Keratinocyte (primary cell): ENCODE measurements at places on chromosomes 5 and 9.

GRCh38 chr9:99406939-99407338, 184.9 kb downstream of the SEC61B start:
- no peak for DNase-seq

GRCh38 chr5:51452562-51452961, 69.3 kb downstream of the ISL1 start:
- no peak for DNase-seq

DNA sequence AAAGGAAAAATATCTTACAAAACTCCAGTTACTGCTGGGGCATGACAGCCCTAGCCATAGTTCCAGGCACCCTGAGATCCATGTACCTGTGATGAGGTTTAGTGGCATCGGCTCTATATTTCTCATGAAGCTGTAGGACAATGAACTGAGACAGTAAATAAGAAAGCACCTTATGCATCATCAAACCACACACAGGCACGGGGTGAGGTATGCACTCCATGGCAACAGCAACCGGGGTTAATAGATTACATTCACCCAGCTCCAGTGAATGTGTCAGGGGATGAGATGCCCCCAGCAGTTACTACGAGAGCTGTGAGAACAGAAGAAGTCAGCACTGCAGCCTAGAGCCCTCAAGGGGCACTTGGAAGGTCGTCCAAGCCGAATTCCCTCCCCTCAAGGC, 162.0 kb upstream of the S1PR3 start:
- DNase-seq: no peak

GRCh38 chr9:14912859-14913258, 2.6 kb upstream of the FREM1 start:
- DNase-seq: no peak

DNA sequence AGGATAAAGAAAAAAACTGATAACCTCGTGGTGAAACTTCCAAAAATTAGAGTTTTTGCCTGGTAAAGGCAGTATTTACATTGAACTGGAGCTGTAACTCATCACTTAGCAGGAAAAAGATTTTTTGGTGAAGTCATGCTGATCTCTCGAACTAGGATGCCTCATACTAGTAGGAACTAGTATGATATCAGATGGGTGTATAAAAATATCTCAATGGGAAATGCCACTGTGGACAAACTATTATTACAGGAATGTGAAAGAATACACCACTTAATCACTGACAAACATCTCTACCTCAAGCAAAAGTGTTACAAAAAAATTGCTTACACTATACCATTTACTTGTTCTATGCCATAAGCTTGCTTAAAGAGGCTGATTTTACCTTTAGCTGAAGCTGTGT, 28.4 kb downstream of the RFX3 start:
- DNase-seq: no peak

DNA sequence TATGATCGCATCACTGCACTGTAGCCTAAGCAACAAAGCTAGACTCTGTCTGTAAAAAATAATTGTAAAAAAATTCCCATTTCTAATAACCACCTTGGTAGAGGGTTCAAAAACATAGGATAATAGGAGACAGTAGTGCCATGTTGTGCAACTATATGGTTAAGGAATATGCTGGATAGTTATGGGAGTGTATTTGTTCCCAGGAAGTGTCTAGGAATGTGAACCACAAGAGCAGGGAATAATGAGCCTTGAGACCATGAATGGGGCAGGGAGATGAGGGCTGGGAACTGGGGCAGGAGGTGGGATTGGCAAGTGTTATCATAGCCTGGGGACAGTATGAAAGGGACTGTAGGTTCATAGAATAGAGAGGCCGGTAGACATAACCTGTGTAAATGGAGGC, 50.4 kb downstream of the RUSC2 start:
- no peak for DNase-seq

DNA sequence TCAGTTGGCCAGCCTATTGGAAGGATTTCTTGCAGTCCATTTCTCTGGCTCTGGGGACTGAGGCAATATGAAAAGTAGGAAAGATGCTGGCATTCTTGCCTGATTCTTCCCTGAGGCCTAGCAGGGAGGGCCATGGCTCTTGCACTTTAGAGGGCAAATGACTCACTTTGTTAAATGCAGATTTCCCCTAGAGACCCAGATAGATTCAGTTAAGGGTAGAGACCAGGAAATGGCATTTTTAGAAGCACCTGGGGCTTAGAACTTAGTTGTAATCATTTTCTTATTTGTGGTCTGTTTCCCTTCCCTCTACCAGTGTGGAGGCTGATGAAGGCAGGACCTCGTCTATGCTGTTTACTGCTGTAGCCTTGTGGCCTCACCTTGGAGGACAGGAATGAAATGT, 112.8 kb upstream of the NR3C1 start:
- no peak for DNase-seq

- no peak for DNase-seq
Measured at GRCh38 chr9:19496321-19497050, 87.7 kb downstream of the ACER2 start.

DNA sequence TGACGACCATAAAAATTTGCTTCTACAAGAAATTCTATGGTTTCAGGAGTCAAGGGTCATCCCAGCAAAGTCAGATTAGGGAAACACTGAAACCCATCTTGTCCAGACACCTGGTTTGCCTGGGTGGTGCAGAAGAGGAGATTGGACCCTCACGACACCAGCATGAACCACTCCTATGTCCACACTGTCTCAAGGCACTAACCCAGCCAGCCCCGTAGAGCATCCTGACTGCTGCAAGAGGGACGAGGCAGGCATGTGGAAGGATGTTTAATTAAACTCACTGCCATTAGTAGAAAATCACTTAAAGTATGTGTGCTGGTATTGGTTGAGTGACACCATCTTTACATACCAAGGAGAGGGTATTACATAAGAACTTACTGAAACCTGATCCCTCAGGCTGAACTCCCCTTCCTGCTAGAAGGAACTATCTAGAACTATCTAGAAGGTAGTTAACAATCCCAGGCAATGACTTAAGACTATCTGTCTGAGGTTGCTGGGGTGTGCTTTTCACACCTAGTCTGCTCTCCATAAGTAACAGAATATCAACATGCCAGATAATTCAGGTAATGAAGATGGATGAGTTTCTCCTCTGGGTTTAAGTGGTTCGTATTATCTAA, 93.6 kb downstream of the SEMA6A start:
- no peak for DNase-seq

DNA sequence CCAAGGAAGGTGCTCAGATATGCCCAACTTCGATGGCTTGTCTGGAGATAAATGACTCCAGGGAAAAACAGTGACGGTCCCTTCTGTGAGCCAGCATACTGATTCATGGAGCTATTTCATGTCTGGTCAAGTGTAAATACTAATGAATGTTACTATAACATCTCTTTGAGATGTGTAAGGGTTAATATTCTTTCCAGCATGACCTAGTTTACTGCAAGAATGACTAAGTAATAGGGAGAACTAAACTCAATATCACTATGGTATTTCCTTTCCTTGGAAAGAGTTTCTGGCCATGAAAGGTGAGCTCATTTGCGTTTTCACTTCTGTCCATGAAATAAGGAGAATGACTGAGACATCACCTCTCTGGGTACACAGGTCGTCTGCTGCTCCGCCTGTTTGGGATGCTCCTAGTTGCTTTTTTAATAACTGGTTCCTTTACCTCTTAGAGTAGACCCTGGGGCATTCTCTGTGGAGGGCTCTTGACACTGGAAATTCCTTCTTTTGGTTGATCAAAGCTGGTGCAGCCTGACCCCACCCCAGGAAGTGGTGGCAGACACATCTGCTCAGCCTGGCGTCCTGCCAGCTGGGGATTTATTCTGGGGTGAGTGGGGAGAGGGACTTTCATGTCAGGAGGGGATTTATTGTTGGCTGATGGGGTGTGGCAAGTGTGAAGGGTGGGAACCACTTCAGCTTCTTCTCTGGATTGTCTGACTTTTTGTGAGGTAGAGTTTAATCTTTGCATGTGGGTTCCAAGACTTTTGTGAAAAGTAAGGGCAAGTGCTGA, 250.0 kb upstream of the MPDZ start:
- peak; percentile 33 for DNase-seq

DNA sequence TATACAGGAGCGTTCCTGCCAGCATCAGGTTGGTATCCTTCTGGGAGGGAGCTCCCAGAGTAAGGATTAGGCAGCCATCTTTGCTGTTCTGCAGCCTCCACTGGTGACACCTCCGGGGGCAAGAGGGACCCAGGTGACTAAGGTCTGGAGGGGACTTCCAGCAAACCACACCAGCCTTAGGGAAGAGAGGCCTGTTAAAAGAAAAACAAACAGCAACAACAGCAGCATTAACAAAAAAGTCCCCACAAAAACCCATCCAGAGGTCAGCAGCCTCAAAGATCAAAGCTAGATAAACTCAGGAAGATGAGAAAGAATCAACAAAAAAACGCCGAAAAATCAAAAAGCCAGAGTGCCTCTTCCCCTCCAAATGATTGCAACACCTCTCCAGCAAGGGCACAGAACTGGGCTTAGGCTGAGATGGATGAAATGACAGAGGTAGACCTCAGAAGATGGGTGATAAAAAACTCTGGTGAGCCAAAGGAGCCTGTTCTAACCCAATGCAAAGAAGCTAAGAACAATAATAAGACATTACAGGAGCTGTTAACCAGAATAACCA, 388.2 kb downstream of the SPATA31D1 start:
- DNase-seq: no peak

GRCh38 chr9:70579686-70580085, 165.2 kb upstream of the KLF9 start:
- DNase-seq: no peak

DNA sequence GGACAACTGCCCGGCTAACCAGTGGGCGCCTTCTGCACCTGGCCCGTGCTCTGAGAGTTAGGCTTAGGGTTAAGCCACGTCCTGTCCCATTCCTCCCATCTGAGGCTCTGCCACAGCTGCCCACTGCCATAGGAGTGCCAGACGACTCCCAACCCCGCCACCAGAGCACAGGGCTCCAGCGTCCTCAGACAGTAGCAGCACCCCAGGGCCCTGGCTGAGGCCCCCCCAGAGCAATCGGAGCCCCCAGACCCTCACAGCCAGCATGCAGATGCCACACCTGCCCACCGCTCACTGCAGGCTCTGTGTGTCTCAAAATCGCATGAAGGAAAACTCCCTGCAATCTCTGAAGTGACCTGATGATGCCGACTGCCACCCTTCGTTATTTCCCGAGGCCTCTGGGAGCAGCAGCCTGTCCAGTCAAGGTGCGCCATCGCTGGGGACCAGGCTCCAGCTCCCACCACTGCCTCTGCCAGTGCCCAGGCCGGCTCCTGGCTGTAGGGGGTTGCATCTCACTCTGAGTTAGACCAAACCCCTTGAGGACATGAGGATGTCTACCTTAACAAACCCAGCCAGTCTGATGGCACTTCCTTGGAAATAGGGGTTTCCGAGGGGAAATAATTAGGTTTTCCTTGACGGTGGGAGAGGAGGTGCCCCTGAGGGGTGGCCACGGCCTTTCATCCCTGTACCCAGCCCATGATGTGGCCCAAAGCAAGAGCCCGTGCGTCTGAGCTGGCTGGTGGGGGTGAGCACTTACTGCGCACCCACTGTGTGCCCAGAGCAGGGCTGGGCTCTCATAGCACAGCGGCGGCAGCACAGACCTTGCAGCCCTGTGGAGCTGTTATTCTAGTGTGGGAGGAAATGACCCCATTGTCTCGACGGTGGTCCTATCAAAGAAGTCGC, 58.0 kb upstream of the RNF130 start:
- no peak for DNase-seq

DNA sequence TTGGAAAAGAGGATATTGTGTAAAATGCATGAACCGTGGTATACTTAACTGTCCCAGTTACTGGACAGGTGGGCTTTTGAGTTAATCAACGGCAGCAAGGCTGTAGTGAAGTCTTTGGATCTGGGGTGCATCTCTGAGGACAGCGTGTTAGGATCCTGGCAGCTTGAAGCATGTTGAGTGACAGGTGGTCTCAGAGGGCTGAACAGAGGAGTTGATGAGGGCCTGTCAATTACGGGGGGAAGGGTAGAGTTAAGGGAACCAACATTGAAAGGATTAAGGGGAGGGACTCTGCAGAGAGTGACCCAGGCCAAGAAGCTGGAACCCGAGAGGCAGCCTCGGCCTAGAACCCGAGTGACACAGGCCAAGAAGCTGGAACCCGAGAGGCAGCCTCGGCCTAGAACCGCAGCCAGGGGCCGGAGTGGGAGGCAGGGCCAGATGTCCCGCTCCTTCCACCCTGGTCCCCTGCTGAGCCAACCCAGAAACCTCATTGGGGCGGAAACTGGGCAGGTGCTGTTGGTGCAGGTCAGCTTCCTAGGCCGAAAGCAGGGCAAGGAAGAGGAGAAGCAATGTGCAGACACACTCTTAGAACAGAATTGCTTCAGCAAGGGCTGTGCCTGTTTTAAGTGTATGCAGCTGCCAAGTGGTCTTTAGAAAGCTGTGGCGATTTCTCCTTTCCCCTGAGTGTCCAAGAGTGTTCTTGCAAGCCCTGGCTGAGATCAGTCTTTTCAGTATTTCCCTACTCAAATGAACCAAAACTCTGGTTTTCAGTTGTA, 62.0 kb downstream of the ANKRD33B start:
- no peak for DNase-seq

DNA sequence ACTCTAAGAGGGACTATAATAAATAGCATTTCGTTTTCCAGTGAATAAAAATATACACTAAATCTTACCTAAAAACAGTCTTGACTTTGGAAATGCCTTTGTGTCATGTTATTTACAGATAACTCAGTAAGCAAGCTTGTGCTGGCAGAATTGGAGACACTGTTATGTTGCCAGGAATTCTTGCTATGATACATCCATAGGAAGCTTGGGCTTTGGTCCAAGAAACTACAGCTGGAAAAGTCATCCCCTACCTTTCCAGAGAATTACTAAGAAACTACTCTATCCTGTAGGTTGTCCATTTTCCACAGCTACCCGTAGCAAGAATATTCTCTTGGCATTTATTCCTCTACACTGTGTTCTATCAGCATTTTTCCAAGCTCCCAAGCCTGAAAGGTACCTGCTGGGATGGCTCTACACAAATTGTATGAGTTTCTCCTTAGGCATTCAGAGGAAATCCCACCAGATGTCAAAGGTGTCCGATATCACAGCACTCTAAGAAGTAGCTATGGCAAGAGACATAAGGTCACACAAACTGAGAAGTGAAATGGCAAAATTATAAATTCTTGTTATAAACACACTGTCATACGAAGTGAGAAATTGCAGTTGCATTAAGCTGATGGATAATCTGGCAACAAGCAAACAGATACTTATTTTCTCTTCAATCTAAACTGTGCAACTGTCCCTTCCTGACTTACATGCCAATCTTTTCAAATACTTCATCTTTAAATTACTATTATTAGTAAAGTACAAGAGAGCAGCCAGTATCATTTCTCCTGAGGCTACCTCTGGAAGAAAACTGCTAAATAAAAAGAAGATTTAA, 68.5 kb downstream of the MCTP1 start:
- DNase-seq: no peak

DNA sequence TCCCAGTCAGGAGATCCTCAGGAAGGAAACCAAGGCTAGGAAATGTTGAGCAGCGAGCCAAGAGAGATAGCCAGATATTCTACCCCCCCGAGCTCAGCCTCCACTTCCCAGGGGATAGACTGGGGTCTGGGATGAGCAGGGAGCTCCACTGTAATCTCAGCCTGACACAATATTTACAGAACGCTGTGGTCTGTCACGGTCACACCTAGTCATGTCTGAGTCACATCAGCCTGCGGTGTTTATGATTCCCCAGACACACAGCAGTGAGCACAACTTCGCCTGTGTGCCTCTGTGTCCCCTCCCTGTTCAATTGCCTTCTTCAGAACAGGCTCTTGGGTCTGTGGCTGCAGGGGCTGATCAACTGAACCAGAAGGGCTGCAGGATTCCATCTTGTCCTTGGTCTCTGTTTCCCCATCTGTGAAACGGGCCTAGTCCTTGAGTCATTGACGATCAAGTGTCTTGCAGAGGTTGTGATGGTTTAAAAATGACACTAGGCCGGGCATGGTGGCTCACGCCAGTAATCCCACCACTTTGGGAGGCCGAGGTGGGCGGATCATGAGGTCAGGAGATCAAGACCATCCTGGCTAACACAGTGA, 8.6 kb upstream of the PRRX2 start:
- DNase-seq: no peak
